KBM-7 (cell line): ENCODE measurements at places on chromosomes 12 and 14.

GRCh38 chr12:41512497-41512896 lies 324.4 kb downstream of the PDZRN4 start:
- no peak for DNase-seq

DNA sequence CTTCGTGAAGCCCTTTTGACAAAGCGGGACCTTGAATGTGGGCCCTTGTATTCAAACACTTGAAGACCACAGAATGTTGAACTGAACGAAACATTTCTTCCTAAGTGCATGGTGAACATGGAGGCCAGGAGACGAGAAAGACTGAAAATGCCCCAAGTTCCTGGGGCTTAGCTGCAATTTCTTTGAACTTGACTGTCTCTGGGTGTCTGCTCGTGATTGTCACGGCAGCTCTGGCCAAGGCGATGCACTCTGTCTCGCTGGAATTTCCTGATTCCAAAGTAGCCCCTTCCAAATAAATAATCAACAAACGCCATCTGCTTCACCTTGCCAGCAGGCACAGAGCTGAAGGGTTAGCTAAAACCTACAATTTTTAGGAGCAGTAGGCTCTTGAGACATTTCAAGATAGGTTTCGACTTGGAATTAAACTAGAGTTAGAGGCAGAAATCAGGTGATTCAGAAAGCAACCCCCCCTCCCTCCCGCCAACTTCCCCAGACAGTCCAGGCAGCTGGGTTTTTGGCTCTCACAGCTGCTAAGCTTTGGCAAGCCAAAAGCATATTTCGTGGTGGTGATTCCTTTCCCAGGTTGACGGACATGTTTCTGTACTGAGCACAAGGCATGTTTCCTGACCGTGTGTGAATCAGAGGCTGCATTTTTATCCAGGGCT lies 13.5 kb upstream of the IRF2BPL start:
- DNase-seq, result peak; percentile 42

DNA sequence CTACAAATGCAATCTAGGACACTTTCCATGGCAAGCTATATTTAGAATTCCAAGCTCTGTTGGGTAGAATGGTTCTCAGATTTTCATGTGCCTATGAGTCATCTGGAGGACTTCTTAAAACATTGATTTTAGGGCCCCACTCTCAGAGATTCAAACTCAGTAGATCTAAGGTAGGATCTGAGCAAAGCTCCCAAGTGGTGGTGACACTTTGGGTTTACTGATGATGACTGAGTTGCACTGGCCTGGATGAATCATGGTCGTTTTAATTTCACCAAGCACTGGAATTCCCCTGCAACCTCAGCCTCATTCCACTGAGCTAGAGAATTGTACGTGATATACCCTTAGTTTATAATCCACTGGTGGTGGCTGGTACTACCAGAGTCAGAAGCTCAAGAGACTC lies 86.5 kb downstream of the PPM1H start:
- DNase-seq, result no peak

GRCh38 chr12:118046430-118046829 lies 14.5 kb downstream of the WSB2 start:
- no peak for DNase-seq

DNA sequence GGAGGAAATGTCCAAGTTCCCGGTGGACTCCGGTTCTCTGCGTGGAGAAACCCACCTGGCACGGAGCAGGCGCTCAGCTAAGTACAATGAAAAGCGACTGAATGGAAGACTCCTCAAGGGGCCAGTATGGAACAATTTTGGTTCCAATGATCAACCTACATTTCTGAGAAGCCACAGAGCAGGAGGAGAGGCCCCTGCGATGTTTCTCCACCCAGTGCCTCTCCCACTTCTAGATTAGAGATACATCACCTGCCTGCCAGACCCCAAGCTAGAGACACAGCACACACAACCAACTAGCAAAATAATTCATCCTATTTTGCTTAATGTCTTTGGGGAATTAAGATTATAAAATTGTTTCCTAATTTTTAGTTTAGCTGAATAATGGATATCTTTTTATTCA lies 38.8 kb downstream of the ATG14 start:
- DNase-seq, result no peak

DNA sequence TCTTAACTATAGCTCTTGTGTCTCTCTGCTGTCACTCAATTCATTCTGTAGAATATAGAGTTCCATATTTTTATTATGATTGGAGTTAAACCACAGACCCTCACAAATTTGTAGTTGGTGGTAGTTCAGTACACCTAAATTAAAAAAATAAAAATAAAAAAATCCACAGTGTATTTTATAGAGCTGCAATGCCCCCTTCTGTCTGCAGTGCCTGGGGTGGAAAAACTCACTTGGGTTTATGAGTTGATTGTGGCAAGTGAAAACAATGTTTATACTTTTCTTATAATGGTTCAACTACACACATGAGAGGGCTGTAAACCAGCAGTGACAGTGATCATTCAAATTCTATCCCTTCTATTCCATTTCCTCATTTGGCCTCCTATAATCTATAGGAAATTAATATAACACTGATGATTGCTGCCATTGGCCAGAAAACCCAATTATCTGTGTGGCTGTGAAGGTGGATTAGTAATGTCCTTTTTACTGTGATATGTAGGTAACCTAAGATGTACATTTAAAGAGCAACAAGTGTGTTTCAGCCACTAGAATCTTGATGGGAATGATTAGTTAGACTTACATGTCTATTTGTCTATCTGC lies 166.9 kb upstream of the LRIG3 start:
- no peak for DNase-seq

- no peak for DNase-seq
These were observed 245.8 kb upstream of the PDZRN4 start for GRCh38 chr12:40942326-40942725.

- DNase-seq, result no peak
These were observed 164.7 kb upstream of the CCND2 start for GRCh38 chr12:4108803-4109345.
